ENCODE measurements at places on chromosomes 11 and 22.
A peak's percentile ranks its signal among the peaks of the same experiment; 100 is the strongest.

DNA sequence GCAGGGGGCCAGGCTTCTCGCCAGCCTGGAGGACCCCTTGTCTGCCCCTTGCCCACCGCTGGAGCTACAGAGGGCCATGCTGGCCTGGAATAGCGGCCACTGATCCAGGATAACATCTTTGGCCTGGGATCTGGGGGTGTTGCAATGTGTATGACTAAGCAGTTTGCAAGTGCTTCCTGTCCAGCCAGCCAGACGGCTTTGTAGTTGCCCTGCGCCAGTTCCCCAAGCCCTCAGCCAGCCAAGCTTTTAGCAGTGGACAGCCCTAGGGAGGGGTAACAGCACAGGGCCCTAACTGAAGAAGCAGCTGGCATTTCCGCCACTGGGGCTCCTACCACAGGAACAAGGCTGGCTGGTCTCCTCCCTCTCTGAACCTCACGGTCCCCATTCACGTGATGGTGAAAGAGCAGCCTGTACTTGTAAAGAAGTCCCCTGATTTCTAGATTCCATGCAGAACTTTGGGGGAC, 32.1 kb downstream of the UQCR10 start:
- DNase-seq, result no peak

- no peak for DNase-seq
These were observed 3.3 kb upstream of the PHF21B start for GRCh38 chr22:45013138-45013537.

DNA sequence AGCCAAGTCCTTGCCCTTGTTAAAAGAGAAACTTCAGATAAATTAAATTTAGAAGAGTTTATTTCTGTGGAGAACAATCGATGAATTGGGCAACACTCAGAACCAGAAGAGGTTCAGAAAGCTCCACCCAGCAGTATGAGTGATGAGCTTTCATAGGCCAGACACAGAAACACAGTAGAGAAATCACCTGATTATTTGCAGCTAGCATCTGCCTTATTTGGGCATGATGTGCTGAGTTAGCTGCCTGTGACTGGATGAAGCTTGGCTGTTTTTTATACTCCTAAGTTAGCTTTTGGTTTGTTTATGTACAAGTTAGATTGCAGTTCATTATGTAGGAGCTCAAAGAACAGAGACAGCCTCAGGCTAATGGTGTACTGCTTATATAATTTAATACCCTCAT, 269.5 kb upstream of the SESN3 start:
- no peak for DNase-seq

DNA sequence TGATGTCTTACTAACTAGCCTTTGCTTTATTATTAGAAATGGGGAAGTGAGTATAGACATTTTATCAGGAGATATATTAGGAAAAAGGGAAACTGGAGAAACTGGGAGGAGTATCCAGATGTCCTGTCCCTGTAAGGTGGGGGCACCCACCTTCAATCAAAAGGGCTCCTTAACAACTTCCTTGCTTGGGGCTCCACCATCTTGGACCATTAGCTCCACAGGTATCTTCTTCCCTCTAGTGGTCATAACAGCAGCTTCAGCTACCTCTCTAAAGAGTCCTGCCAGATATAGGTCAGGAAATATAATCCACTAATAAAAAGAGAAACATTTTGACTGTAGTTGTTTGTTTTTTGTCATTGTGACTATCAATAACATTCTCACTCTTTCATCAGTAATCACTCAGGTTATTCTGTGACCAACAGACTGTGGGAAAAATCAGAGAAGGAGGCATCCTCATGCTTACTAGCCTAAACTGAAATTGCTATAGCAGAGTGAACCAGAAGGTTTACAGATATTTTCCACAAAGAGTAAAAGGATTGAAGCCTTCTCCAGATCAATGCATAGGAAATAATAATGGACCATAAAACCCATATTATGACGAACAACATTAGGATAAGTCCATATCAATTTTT, 10.4 kb downstream of the OR51B4 start:
- DNase-seq, result no peak

DNA sequence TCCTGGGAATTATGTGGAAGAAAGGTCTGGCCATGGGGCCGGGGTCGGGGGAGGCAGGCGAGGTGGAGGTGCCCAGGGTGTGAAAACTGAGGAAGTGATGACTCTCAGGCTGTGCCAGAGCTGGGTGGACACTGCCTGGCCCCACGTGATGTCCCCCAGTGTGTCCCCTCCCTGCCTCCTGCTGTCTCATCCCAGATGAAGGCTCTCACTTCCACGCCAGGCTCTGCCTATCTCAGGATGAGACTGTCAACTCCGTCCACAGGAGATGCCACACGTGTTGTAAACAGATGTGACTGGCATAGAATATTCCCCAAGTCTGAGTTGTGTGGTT, 51.4 kb downstream of the RPS6KA4 start:
- DNase-seq, result no peak

GRCh38 chr11:71354394-71355105, 93.6 kb downstream of the DHCR7 start:
- no peak for DNase-seq

DNA sequence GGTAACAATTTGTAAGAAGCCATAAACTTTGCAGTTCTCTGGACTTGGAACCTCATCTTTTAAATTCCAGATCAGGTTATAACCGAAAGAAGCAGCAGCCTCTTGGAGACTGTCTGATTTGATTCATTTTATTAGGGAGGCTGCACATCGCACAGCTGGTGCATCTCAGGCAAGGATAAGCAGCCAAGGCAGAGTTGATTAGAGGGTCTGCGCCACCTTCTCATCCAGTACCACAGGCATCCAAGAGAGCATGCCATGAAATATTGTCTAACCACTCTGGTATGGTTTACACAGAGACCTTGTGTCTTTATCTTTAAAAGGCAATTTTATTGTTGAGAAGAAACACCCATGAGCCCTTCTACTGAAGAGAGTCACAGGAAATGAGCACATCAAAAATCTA, 16.2 kb upstream of the CWF19L2 start:
- DNase-seq, result no peak

DNA sequence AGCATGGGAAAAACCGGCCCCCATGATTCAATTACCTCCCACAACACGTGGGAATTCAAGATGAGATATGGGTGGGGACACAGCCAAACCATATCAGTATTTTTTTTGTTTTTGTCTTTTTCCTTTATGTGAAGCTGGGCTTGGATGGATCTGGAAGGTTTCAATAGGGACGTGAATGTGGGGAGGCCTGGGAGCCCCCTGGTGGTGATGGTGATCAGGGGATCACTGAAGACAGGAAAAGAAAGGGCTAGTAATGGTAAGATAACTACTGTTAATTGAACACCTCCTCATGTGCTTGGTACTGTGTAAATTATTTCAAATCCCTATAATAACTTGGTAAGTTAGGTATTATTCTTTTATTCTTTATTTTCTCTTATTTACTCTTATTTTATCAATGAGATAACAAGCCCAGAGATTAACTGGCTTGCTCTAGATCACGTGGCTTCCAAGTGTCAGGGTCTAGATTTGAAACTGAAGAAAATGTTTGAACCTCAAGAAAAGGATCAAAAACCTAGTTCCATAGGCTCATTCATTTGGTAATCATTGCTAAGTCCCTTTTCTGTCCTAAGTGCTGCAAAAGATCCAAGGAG, 364.2 kb downstream of the TENM4 start:
- DNase-seq, result peak; percentile 4

Data from DMS79 treated with DMSO at 0.1 percent for 48 hours (cell line).